H7 (cell line): ENCODE measurements at places on chromosomes 16 and 17.

GRCh38 chr17:37305406-37305905 is 70.3 kb upstream of the C17orf78 start:
- no peak for DNase-seq

- DNase-seq, result no peak
These were observed 35.1 kb upstream of the DNAJA2 start for GRCh38 chr16:47008612-47009011.

GRCh38 chr16:75566040-75566757 is at the start of gene GABARAPL2:
GABARAPL2 (plus strand) TSS chr16:75566379; CDS start chr16:75566487, 108 bp downstream.
- DNase-seq, result peak; percentile 97

DNA sequence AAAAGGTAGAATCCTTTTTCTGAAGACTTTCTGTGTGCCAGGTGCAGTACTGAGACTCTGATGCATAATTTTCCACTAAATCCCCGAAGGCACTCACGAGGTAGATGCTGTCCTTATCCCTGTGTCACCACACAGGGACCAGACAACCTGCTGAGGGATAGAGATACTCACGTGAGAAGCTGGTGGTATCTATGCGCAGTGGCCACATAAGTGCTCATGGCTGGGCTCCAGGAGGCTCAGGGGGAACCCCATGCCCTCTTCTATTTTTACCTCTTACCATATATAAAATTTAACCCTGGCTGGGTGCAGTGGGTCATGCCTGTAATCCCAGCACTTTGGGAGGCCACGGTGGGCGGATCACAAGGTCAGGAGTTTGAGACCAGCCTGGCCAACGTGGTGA is 38.3 kb downstream of the NT5M start:
- DNase-seq, result peak; percentile 12

- DNase-seq, result no peak
These were observed 650.4 kb downstream of the WWOX start for GRCh38 chr16:78749745-78750268.

DNA sequence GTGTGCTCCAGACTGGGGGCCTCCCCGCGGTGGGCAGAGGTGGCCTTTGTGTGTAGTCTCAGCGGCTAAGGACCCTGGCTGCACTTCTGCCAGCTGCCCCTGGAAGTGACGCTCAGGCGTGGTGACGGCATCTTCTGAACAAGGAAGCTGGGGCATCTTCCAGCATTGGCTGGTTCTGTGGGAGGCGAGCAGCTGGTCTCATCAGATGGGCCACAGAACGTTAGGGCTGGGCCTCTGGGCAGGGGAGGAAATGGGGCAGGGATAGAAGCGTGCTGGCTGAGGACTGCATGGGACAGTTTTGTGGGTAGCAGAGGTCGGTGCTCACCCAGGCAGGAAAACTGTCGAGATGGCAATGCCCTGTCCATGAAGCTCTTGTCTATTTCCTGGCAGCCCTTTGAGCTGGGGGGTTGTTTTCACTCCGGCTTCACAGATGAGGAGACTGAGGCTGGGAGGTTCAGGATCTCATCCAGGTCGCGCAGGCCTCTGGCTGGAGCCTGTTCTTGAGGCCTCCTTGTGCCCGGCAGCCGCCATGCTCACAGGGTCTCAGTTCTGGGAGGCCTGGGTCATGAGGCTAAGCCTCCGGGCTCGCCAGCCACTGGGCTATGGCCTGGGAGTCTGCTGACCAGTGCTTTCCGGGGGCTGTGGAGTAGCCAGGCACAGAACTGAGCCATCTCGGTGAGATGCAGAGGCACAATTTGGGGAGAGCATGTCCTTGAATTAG is 16.3 kb downstream of the IRF8 start:
- DNase-seq, result no peak
